ENCODE measurements at places on chromosomes 4 and X.
A peak's percentile ranks its signal among the peaks of the same experiment; 100 is the strongest.

DNA sequence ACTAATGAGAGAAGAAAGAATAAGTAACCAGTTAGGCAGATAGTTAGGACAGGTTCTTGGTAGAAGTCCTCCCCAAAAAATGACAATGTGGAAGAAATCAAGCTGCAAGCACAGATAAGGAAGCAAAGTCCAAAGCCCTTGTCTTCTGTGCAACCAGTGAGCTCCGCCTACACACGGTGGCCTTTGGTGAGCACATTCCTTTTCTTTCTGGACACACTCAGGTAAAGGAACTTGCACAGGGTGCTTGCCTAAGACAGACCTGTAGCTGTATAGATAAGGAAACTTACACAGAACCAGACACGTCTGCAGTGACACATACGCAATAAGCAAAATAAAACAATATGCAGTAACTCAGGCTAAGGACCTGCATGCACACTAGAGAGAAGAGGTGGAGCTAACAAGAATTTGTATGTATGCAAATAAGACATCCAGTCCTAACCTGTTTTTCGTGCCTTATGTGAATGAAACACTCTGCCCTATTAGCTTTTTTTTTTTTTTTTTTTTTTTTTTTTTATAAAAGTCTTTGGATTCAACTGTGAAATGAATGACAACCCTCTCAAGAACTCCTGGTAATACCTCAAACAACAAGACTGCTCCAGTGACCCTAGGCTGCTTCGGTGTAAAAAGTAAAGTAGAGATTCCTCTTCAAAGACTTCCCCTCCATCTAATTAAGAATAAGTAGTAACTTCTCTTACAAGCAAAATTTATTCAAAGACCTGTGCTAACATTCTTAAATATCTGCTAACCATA lies 48.8 kb downstream of the UGT2B10 start:
- DNase-seq, result no peak

DNA sequence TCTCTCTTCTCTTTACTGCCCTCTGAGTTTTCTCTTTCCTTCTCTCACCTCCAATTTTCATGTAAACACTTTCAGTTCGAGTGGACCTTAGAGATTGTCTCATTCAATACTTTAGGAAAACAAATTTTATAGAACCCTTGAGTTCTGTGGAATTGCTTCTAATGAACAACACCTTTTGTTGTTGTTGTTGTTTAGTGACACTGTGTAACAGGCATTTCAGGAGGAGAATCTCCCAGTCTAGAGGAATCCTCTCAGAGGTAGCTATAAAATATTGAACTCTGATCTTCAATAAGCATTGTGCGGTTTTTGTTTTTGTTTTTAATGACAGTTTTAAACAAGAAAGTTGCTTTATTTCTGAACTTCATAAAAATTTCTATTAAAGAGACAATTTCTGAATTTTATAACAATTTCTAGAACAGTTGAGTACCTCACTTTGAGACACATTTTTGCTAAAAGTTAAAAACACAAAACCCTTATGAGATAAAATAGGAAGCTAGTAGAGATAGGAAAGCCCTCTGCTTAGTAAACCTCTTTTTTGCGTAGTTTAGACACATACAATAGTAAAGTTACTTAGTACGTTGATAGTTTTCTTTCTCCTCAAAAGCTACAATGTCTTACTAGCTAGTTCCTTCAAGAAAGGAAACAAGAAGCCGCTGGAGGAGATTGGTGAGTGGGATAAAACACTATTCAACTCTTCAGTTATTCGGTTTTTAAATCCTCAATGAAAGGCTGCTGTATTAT lies 38.8 kb downstream of the CLCN3 start:
- DNase-seq, result no peak

GRCh38 chr4:61493470-61493869 lies 293.3 kb downstream of the ADGRL3 start:
- no peak for DNase-seq

- no peak for DNase-seq
Observed at GRCh38 chr4:126755506-126755905, 877.3 kb upstream of the INTU start.

DNA sequence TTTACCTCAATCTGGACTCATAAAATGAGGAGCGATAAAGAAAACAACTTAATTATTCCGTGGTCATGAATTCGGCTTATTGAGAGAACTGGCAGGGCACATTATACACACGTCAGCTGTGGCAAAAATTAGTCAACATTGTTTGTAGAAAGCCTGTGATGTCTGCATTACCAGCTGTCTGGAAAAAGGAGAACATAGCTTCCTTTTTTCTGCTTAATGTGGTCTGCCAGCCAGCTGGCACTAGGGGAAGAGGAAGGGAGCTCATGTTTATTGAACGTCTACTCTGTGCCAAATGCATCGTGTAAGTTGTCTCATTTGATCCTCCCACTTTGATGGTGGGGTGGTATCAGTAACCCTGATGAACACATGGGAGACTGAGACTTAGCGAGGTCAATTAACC lies 367.6 kb downstream of the ARHGAP24 start:
- DNase-seq, result no peak

DNA sequence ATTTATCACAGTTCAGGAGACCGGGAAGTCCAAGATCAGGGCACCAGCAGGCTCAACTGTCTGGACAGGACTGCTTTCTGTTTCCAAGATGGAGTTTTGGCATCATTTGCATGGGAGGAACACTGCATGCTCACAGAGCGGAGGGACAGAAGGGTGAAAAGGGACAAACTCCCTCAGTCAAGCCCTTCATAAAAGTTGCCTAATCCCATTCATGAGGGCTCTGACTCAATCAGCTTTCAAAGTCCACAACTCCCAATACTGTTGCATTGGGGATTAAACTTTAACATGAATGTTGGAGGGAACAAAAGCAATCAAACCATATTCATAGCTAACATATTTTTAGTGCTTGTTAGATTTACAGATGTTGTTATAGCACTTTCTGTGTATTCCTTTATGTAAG lies 158.9 kb upstream of the MAD2L1 start:
- DNase-seq, result no peak

- DNase-seq, result no peak
Observed at GRCh38 chr4:160510928-160511327, 1408.0 kb downstream of the RAPGEF2 start.

DNA sequence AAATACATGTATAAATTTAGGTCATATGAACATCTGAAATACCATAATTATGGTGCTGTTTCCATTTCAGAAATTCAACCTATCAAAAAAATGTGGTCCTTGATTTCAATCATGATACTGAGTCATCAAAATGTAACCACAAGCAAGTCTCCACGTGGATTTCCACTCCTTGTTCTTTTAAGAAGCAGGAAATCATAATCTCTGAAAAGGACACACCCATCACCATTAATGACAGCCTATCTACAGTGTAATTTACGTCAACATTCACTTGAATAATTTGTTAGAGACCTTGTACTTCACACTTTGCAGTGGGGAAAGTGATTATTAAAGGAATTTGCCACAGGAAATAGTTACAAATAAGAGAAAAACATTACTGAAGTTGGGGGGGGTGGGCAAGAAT lies 17.7 kb upstream of the SLC7A11 start:
- DNase-seq, result no peak

DNA sequence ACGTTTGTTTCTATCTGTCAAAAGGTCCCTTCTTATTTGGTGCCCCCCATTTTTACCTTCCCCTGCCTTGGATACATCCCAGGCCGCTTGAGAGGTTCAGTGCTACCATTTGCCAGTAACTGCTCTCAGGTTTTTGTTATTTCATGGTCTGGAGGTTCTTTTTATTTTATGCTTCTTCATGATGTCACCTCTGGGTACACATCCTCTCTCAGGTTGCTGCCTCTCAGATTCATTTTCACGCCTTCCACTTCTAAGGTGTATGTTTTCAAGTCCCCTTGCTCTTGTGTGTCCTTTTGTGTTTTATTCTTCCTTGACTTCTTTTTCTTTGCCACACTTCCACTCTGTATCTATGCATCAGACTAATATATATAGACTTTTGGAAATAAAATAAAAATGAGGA lies 640.1 kb upstream of the AADAT start:
- no peak for DNase-seq

- DNase-seq, result no peak
Observed at GRCh38 chrX:57677132-57677858, 2.8 kb downstream of the NLRP2B start.

DNA sequence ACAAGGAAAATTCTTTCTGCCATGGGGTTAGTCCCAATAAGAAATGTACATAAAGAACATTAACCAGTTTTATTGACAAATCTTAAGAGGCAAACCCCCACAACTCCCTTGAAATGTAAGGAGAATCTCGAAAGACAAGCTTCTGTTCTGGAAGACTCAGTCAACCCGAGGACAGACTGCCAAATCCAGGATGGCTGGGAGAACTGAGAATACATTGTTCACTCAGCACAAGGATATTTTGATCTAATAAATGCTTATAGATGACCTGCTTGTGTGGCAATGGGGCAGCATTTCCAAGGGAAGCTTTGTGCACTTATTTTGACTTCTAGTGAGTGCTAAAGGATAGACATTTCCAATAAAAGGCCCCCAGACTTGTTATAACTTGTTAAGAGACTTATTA lies 280.4 kb downstream of the DHX15 start:
- DNase-seq, result no peak

GRCh38 chr4:1277667-1278665 lies 11.7 kb upstream of the MAEA start:
- DNase-seq, result no peak

- no peak for DNase-seq
Observed at GRCh38 chr4:72006586-72006985, 25.2 kb upstream of the NPFFR2 start.

DNA sequence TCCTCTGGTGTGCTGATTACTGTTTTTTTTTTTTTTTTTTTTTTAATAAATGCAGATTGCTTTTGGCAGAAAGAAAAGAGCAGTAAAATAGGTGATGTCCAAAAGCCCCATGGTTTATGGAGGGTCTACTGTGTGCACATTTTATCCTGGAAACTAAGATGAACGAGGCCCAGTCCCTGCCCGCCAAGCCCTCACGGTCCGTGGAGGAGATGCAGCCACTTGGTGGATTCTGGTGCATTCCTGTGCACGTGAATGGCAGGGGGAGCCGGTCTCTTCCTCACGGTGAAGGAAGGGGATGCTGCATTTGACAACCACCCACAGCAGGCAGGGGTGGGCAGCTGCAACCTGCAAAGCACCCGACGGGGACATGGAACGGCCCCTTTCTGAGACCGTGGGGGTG lies 100.2 kb upstream of the AFAP1 start:
- DNase-seq, result no peak

DNA sequence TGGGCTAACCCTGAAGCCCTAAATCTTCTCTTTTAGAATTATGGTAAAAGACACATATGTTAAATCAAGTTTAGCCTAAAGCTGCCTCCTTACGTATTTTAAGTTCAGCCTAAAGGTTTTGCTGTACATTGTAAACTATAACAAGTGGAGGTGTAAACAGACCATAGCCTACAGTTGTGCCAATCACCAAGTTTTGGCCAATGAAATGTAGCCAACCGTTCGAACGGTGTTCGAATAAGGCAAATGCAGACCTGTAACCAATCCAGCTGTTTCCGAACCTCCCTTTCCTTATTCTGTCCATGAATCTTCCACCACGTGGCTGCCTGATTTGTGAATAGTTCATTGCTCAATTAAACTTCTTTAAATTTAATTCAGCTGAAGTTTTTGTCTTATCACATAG lies 52.1 kb upstream of the TBC1D9 start:
- no peak for DNase-seq

- DNase-seq, result no peak
Observed at GRCh38 chr4:23061431-23061830, 368.7 kb downstream of the GBA3 start.

- DNase-seq, result no peak
Observed at GRCh38 chr4:76364763-76365162, 56.2 kb downstream of the CCDC158 start.

- DNase-seq, result no peak
Observed at GRCh38 chr4:152929888-152930287, 6.2 kb upstream of the FHDC1 start.

DNA sequence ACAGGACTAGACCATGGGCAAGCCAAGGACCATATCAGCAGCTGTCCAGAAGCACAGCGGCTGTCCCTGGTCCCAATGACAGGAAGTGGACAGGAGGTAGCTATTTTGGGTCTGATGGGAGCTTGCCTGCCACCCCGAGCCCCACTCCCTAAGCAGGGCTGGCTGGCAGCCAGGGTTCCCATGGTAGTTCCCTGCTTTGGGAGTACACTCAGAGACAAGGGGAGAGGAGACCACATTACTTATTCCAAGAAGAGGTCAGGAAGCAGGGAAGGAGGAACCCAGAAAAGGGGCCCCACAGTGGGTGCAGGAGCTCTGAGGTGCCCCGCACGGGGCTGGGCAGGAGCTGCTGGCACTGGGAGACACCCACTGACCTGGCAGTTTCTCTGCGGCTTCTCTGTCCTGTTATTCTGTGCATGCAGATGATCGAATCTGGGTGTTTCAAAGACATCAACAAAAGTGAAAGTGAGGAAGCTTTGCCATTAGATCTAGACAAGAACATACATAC lies 36.3 kb downstream of the HTT-AS start:
- peak; percentile 21 for DNase-seq

DNA sequence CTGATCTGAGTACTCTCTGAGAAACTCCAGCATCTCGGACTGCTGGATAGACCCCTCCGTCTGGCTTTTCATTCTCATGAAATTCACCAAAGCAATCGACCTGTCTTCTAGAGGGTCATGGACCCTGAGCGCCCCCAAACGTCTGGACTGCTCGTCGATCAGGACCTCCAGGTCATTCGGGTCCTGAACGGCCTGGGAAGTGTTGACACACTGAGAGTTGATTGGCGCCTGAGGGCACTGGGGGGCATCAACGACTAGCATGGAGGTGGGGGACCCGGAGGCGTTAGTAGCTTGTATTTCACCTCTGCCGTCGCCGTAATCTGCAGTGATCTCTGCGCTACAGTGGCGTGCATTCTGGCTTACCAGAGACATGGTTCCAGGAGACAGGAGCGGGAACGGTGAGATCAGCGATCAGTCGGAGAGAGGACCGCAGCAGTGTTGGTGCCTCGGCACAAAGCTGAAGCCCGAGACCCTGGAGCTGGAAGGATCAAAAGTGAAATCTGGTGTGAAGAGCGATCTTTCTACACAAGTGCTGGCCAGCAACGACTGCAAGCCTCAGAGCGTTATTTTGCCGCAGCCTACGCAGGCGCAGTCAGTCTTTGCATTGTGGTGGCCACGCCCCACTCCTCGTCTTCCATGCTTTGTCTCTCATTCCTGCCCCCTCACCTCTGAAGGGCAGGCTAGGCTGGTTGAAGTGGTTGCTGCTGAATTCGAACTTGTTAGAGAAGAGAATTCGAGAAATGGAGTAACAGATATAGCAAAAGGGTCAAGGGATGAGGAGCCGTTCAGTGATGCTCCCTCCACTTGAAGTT lies at the start of gene MAGEE2:
Gene MAGEE2 (minus strand): TSS at position 575 of the 812 bp plus-strand sequence. CDS start 203 bp downstream, at position 372.
- DNase-seq, result no peak

DNA sequence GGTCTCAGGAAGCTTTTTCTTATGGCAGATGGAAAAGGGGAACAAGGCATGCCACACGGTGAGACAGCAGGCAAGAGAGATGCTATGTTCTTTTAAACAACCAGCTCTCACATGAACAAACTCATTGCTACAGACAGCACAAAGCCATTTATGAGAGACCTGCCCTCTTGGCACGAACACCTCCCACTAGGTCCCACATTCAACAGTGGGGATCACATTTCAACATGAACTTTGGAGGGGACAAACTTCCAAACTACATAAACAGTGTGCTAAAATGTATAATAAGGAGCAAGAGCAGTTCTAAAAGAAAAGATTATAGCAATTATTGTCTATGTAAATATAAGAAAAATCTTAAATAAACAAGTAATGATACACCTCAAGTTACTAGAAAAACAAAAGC lies 391.8 kb upstream of the CPXCR1 start:
- DNase-seq, result no peak

Measured in activated CD4-positive, alpha-beta T cell treated with anti-CD3 and anti-CD28 coated beads, Interleukin-2, amount 50 U/mL, for 16 hours (primary cell).